ENCODE measurements at places on chromosomes 6 and 20.

GRCh38 chr6:153083869-153084268 lies 47.2 kb downstream of the RGS17 start:
- DNase-seq = no peak

DNA sequence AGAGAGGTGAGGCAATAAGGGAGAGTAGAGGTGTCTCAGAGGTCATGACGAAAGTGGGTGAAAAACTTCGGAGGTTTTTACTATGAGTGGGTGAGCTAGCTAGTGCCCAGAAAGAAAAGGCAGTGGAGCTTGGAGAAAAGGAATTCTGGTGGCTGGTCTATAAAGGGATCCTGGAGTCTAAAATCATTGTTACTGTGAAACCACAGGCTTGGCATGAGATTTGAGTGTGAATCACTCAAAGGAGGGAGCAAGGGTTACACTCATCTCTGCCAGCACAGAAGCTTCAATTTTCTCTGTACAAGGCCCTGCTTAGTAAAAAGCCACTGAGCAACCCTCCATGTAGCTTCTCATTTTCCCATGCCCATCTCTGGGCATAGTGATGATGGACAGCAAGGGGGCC lies 47.5 kb downstream of the CD83 start:
- no peak for DNase-seq

DNA sequence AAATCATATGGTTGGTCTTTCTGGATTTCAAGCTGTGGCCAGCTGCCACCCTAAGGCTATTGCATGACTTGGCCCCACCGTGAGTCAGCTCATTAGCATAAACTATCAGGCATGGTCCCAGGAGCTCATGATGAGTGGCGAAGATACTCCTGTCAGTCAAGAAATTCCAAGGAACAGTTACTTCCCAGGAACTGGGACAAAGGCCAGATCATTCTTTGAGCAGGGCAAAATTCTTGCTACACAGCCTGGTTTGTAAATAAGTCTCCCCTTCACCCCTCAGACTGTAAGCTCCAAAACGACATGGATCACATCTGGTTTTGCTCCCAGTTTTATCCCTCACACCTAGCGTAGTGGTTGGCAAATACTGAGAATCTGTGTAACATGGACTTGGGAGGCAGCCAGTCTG lies 33.0 kb upstream of the KIAA1586 start:
- no peak for DNase-seq

- DNase-seq = no peak
These were observed 82.7 kb downstream of the UST start for GRCh38 chr6:148829415-148830101.

DNA sequence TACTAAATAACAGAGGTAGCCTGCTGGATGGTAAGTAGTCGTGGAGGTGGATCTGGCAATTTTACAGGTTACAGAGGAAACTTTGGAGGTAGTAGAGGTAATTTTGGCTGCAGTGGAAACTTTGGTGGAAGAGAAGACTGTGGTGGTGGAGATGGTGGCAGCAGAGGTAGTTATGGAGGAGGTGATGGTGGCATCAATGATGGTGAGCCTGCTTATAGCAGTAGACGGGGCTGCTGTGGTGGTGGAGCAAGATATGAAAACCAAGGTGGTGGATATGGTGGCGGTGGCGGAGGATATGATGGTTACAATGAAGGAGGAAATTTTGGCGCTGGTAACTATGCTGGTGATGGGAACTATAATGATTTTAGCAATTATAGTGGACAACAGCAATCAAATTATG lies 15.3 kb downstream of the RAB5IF start:
- DNase-seq = no peak

DNA sequence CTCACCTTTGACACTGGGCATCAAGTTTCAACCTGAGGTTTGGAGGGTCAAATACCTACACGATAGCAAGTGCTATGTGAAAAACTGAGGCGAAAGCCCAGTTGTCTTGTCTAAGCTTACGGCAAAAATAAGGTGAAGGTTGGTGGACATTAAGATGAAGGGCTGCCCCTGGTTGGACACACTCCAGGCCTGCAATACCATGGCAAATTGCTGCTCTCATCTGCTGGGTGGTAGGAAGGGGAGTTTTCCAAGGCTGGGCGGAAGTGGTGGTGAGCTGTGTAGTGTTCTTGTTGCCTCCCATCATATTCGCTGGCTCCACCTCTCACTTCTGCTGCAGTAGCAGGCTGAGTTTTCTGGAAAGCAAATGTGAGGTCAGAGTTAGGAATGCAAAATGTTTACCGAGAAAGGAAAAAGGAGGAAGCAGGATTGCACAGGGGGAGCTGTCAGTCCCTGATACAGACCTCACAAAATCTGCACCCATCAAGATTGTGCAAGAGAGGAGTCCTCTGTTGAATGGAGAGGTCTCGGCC lies 33.7 kb downstream of the SCP2D1 start:
- no peak for DNase-seq

DNA sequence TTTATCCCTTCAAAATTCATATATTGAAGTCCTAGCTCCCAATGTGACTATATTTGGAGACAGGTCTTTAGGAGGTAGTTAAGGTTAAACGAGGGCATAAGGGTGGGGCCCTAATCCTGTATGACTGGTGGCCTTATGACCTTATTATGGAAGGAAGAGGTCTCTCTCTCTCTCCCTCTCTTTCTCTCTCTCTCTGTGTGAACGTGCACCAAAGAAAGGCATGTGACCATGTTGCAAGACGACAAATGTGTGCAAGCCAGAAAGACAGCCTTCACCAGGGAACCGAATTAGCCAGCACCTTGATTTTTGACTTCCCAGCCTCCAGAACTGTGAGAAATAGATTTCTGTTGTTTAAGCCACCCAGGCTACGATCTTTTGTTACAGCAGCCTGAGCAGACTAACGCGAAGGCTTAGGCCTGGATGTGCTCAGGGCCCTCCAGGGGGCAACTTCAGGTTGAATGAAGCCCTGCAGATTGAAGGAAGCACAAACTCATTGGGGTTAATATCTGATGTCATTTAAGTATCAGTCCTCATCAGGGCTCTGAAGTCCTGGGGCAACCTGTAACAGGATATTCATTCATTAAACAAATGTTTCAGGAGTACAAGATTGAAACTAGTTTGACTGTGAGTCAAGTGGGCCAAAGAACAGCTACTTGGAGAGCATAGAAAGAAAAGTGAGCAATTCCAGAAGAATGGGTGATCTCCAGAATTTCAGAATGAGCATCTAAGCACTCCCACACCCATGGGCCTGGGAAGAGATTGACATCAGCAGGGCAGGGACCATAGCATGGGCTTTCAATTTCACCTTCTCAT lies 157.4 kb upstream of the TNFAIP3 start:
- DNase-seq = peak; percentile 61

DNA sequence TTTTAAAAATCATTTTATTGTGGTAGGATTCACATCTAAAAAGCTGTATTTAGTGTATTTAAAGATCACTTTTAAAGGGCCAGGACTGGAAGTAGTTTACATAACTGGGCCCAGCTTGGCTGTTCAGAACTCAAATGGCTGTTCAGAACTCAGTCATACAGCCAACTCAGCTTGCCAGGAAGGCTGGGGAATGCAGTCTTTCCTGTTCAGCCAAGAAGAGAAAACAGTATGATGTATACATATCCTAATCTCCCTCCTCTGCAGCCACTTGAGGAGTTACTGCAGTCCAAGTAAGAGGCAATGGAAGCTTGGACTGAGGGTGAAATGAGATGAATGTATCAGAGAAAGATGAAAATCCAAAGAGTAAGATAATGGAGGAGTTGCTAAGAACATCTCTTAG lies 24.6 kb downstream of the DSTN start:
- no peak for DNase-seq

DNA sequence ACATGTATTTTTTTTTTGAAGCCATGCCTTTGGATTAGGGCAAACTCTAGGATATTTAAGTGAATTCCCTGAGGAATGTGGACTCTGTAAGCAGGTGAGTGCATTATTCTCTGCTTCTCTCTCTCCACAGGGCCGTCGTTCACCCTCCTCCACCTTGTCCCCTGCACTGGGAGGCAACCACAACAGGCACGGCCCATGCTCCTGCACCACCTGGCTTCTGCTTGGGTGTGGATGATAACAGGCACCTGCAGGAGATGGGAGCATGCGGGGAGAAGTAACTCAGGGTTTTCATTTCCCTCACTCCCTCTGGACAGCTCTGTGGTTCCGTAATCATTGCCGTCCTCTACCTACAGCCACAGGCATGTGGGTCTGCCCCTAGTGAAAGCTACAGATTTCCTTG lies 43.4 kb downstream of the HLA-C start:
- no peak for DNase-seq

GRCh38 chr20:48668451-48668946 lies 159.3 kb downstream of the PREX1 start:
- no peak for DNase-seq

DNA sequence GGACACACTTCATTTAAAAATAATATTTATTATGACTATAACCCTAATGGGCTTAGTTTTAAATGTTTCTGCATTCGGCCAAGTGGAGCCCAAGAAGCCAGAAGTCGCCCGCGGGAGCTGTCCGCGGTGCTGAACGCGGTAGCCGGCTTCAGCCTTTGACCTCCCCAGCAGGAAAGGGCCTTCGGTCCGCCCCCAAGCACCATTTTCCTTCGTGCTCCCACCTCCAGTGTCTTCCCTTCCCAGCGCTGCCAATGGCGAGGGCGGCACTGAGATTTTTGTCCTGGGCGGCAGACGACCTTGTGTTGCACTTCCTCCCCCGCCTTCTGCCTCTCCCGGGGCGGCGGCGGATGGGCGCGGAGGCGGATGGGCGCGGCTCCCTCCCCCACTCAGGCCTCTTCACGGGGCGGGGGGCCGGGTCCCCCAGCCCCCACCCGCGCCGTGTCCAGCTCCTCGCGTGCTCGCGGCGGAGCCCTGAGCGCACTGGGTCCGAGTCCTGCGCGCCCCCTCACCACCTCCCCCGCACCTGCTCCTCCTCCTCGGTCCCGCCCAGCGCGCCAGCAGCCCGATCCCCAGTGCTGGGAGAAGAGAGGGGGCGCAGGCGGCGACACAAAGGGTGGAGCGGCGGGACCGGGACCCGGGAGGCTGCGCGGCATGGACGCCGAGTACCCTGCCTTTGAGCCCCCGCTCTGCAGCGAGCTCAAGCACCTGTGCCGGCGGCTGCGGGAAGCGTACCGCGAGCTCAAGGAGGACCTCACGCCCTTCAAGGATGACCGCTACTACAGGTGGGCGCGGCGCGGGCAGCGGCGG lies 23.6 kb upstream of the TMEM181 start:
- peak; percentile 78 for DNase-seq

DNA sequence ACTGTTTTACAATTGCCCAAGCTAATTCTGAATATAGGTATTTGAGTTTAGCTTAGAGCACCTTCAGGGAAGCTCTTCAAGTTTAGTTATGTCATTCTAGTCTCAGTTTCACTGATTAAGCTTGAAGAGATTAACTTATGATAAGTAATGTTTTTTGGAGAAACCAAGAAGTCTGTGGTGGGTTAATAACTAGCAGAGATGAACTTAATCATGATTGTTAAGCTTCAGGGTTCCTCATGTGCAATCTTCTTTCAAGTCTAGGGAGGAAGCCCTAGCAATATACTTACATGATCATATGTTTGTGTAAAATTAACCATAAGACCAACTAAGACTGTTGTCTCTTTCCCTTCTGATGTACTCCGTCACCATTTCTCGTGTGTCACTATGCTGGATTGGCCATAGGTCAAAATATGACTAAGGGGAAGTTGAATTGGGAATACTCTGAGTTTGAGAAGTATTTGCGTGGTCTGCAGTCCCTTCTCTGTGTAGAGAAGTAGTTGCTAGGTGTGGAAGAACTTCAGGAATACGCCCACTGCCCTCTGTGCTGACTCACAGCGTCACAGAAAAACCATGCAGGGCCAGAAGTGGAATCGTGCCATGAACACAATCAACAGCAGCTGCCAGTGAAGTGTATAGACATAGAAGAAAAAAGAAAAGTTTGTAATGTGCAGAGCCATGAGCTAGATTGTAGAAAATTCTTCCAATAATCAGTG lies 88.3 kb downstream of the SH3BGRL2 start:
- no peak for DNase-seq

- no peak for DNase-seq
These were observed 4.9 kb downstream of the SMAP1 start for GRCh38 chr6:70672549-70672948.

- no peak for DNase-seq
These were observed 671 bp downstream of the BPHL start for GRCh38 chr6:3119040-3119723.

DNA sequence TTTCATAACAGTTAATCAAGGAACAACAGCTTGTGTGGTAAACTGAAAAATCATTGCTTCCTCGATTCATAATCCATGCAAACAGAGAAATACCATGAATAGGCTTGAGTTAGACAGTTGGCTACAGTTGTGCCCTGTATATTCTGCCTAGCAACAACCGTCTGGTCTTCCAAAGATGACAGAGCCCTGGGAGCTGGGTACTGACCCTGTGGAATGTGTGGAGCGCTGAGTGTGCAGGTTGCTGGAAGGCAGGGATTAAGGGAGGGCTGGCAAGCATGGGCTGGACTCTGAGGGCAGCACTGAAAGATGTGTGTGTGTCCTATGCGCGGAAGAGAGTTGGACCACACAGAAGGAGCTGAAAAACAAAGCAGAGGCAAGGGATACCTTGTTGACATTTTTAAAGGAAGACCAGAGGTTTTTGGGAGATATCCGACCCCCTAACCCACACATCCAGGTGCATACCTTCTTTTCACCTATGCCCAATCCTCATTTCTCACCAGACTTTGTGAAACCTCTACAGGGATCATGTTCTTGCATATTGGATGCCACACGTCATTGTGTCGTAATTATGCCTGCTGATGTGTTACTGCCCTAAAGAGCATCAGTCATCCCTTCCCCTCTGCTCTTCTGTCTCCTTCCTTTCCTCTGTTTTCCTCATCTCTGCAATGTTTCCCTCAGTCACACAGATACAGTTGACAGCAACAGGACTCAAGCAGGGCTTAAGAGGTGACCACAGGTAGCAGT lies 58.2 kb upstream of the VGLL2 start:
- DNase-seq = no peak

- no peak for DNase-seq
These were observed 33.2 kb upstream of the TAF8 start for GRCh38 chr6:42017021-42017643.

GRCh38 chr20:36098364-36098763 lies 56.2 kb upstream of the EPB41L1 start:
- DNase-seq = no peak

DNA sequence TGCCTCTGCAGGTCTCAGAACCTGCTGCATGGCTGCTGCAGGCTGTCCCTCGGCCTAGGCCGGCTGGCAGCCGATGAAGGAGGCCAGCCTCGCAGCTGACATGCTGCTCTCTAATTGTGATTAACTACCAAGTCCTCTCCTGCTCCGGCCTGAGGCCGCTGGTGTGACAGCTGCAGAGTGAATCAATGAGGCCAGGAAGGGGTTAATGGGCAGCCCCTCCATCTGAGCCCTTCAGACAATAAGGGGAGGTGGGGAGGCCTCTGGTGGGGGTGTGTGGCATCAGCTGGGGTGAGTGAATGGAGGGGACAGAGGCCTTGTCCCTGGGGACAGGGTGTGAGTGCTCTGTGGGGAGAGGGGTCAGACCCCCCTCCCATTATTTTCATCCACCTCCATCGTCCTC lies 34.4 kb downstream of the SLC52A3 start:
- DNase-seq = no peak

DNA sequence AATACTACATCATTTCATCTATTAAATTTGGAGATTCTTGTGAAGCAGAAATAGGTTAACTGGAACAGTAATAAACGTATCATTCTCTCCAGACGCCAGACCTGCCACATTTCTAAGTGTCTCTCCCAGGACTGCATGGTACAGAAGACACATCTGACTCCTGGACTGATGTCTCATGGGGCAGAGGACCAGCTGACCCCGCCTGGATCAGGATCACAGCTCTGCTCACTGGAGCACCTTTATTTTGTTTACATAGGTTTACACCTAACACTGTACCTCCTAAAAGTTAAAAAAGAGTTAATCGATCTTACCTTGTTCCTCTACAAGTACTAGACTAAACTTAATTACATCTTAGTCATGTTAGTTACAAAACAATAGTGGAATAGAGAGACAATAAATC lies 11.2 kb downstream of the OVOL2 start:
- no peak for DNase-seq
